ENCODE measurements at places on chromosomes 7 and 10.

DNA sequence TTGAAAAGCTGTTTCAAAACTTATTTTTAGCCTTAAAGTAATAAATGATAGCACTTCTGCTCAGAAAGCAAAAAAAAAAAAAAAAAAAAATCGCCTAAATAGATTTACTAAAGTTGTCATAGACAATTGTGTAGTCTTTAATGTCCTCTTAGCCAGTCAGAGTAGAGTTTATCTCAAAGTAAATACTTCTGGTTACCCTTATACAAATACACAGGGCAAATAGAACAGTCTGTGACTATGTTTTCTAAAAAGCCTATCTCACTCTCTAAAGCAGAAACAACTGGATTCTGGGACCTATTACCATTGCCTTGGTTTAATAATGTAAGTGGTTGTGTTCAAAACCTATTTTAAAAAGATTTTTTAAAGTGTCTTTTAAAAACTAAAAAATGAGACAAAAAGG lies 156.2 kb upstream of the THSD7A start:
- no peak for DNase-seq

GRCh38 chr7:27966219-27966780 lies 214.3 kb downstream of the JAZF1 start:
- no peak for DNase-seq

DNA sequence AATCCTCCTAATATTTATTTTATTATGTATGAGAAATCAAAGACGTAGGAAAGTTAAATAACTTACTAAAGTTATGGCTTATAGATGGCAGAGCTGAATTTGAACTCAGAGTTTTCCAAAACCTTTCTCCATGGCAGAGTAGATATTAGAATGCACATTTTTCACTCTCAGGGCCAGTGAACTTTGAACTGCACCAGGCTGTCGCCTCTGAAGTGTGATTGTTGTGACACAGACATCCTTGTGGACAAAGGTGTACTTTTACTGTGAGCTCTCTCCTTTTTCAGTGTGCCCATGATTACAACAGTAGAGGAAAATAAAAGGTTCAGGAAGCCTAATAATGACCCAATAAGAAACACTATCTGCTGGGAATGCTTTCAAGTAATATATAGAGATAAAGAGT lies 29.1 kb downstream of the TES start:
- no peak for DNase-seq

DNA sequence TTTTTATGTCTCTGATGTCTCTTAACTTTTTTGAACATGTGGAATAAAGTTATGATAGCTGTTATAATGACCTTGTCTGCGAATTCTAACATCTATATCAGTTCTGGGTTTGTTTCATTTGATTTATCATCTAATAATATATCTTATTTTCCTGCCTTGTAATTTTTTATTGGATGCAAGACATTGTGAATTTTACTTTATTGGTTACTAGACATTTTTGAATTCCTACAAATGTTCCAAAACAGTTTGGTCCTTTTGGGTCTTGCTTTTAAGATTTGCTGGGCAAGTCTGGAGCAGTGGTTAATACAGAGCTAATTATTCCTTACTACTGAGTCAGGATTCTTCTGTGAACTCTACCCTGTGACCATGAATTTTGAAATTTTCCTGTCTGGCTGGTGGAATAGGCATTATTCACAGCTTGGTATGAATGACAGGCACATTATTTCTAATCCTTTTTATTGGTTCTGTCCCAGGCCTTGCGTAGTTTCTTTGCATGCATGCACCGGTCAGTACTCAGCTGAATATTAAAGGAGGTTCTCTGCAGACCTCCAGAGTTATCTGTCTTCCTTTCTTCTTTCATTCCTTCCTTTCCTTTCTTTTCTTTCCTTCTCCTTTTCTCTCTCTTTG lies 9.0 kb downstream of the CUTC start:
- DNase-seq = no peak

DNA sequence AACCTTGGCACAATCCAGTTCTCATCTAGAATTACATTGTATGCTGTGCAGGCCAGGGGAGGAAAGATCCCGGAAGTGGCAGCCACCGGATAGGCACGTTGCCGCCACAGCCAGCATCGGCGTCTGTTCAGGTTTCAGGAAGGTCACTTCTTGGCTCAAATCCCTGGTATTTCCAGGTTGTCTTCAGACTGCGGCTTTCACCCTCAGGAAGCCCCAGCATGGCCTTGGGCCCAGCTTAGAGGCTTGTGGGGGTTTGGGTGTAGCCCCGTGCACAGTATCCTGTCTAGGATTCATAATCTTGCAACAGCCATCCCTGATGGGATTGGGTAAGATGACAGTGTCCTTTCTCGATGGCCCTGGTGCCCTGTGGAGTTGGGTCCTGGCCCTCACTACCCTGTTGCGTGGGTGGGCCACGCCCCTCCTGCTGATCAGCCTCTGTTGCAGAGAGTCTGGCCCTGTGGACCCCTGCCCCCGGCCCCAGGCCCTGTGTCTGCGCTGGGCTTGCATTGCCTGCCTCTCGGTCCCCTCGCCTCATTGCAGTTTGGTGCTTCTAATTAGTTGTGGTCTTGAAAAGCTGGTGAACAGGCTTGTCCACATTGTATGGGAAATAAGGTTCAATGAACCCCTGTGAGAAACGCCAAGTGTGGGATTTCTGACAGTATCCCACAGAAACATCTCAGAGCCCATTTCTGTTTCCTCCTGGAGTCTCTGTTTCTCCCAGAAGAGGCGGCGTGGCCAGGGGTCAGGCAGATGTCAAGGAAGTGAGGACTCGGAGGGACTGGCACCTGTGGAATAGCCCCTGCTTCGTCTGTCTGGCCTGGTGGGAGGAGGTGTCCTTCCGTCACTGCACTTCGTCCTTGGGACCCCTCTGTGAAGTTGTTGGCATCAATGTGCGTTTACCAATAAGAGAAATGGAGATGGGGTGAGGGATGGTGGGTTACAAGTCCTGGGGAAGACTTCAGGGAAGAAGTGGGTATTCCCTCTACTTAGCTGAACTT lies 77.5 kb downstream of the MGMT start:
- DNase-seq = no peak

GRCh38 chr10:9015005-9015404 lies 960.5 kb downstream of the GATA3 start:
- DNase-seq = no peak

All from pons (tissue), 1 donor.